Activated B cell treated with CpG ODN at 0.5 μM for 24 hours (primary cell): ENCODE measurements at places on chromosomes 5 and 9. TPM values are rescaled to one million over a fixed set of nuclear protein-coding genes. Genes with fewer than 3 reads are reported as not detected.

The CDH6 gene
- total RNA-seq = not detected in 2 replicates

DNA sequence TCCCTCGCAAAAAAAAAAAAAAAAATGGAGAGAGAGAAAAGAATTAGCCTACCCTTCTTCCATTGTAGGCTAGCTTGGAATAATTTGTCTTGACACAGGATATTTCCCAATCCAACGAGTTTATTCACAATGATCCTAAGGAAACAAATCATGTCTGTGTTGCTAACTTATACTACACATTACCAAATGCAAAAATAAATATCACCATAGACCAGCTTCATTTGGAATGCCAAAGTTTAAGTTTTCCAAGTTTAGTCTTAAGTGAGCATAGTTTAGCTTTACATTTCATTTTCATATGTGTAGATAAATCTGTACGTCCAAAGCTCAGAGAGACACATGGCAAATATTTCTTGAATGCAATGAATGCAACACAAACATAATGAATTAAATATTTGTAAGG is 1106.2 kb upstream of the DMAC1 start:
- no peak overlapping the region for H3K4me3 ChIP-seq
- no peaks in the 10 kb centered on the region for H3K27me3 ChIP-seq
- H3K36me3 ChIP-seq = no peaks in the 10 kb centered on the region
- DNase-seq = no peak
- no peaks in the 10 kb centered on the region for H3K4me1 ChIP-seq
- H3K27ac ChIP-seq = no peak overlapping the region

GRCh38 chr5:171627936-171628632 is 157.5 kb upstream of the SMIM23 start:
- no peak overlapping the region for H3K4me3 ChIP-seq
- peaks cover 14% of the 10 kb centered on the region for H3K27me3 ChIP-seq
- H3K4me1 ChIP-seq = no peaks in the 10 kb centered on the region
- no peaks in the 10 kb centered on the region for H3K36me3 ChIP-seq

DNA sequence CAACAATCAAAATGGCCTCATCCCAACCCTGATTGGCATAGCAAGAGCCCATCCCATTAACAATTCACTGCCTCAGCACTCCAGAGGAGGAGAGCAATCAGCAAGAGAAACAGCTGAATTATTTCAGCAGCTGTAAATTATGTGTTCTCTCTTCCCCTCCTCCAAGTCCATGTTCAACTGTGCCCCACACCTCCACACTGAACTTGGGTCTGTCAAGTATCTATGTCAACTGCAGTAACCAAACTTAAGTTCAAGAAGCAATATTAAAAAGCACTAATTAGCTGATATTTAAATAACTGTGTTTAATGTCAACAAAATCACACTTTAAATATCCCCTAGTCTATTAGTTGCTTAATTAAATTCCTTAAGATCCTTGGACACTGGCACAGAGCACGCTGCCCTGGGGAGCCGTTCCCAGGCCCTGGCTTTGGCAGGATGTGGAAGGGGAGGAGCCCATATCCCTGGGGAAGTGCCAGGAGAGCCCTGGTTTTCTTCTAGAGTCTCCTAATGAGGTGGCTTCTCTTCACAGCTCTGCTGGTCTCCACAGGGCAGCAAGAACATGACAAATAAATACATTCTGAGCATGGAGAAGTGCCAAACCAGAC is 50.6 kb downstream of the SIL1 start:
- no peak for DNase-seq
- no peaks in the 10 kb centered on the region for H3K27me3 ChIP-seq
- H3K27ac ChIP-seq = no peak overlapping the region
- peaks cover 3% of the 10 kb centered on the region for H3K4me1 ChIP-seq
- no peak overlapping the region for H3K4me3 ChIP-seq
